Effector memory CD8-positive, alpha-beta T cell (primary cell): ENCODE measurements at places on chromosomes 7 and 10.

GRCh38 chr7:156943091-156944041 is 6.1 kb upstream of the NOM1 start:
- no peak for DNase-seq

- no peak for DNase-seq
Measured at GRCh38 chr7:104499975-104500374, 171.6 kb downstream of the LHFPL3 start.

DNA sequence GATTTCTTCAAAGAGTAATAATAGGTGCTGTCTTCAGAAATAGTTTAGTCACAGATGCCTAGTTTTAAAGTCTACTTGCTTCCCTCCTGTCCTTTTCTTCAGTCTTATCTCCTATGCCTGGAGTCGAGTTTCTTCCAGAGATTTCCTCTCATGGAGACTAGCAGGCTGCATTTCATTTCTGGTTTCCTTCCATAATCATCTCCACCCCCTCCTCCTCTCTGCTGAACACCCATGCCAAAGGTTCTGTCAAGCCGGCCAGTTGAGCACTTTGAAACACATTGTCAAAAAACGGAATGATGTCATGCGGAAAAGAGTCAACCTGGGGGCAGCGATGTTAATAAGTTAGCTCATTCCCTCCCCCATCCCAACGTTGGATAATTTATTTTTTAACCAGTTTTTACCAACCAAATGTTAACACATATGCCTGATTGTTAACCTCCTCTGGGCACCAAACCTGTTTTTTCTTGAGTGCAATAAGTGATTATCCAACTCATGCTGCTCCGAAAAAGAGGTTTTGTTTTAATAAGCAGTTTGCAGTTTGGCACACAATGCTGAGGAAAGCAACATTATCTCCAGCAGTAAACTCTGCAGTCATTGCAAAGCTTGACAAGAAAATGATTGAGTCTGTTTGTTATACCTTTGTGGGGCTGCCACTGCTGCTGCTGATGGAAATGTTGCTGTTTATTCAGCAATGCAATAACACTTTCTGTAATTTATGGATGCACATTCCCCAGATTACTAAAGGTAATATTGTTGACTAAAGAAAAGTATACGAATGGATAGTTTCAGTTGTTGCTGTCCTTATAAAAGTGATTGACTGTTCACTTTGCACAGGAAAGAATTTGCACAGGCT is 161.6 kb downstream of the LRMDA start:
- no peak for DNase-seq

DNA sequence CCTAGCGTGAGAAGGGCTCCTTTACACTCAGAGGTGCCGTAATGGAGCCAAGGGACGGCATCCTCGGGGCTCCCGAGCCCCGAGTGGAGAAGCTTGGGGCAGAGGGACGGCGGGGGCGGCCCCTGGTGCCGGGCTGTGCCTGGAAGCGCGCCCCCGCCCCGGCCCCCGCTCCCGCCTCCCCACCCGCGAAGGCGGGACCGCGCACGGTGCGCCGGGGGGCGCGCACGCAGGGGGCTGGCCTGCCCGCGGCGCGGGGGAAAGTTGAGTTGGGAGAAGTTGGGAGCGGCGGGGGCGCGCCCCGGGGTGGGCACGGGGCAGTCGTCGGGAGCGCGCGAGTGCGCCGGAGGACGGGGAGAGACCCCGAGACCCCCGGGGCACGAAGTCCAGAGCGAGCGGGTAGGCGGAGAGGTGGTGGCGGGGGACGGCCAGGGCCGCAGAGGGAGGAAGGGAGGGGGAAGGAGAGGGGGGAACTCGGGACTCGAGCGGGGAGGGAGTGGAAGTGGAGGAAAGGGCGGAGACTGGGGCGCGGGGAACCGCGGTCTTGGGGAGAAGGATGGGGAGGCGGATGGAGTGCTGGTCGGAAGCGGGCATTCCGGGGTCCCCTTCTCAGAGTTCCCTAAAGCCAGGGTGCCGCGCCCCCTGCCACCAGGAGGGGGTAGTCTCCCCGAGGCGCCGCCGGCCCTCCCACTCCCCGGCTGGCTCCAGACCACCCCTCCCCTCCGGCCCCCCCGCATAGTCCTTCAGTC is at the start of gene SLC4A2:
Gene SLC4A2, plus strand, starts transcription at position 223 of the 746 bp plus-strand sequence. CDS start 2,399 bp downstream, outside the sequence.
- peak; percentile 67 for DNase-seq

GRCh38 chr10:102673819-102674511 is 29.7 kb downstream of the TRIM8 start:
- DNase-seq = peak; percentile 48

DNA sequence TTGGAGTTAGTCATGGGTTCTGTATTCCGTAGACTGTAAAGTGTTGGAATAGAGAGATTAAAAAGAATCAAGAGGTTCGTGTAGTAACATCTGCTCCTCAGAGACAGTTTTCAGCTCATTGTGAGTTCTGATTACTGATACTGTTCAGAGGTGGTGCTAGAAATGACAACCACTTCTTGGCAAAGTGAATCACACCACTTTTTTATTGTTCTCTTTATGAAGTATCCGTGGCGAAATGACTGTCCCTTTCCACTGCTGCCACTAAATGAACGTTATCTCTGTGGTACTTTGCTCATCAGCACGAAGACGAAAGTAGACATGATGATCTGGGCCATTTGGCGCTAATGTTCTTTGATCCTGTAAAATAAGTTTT is 860 bp downstream of the RPP30 start:
- DNase-seq = no peak

DNA sequence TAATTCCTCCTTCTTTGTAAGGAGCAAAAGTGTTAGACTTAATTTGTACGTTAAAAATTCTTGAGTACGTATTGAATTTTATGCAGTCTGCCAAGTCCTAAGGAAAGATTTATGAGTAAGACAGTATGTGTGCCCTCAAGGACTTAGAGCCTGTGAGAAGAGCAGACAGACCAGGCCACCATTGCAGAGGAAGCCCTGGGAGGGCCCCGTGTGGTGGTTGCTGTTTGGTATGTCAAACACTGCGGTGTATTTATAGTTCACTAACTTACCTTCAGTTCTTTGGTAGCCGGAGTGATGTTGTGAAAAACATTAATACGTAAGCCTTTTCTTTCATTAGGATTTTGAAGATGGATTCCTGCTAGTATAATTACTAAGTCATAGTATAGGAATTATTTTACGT is 82.9 kb downstream of the GALNT11 start:
- DNase-seq = no peak

- no peak for DNase-seq
Measured at GRCh38 chr7:105202616-105203015, 186.1 kb downstream of the SRPK2 start.

DNA sequence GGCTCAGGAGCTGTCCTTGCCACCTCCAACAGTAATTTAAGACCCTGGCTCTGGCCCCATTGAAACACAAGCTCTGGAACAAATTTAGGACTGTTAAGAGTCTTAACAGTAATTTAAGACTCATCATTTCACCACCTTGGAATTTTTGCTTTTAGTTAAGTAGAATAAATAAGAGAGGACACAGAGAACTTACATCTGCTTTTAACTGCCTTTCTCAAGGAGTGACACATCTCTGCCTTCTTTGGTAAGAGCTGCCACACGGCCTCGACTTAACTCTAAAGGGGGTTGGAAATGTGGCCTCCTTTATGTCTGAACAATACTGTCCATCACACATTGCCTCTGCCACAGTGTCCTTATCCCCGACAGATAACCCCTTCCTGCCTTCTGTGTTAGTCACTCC is 77.9 kb downstream of the HERPUD2 start:
- DNase-seq = no peak

DNA sequence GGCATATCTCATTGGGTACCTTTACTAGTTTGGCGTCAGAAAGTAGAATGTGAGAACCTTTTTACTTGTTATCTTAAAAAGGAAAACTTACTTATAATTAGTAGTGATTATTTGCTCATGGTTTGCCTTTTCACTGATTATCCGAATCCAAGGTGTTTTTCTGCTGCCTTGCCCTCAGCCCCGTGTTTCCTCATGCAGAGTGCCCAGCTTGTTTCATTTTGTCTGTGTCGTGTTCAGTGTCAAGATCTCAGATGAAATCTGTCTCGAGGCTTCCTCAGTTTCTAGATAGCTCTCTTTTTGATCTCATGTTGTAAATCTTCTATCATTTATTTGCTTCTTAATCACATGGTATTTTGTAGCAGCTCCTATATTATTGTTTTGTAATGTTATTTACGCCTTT is 30.1 kb downstream of the RPA3 start:
- DNase-seq = no peak

DNA sequence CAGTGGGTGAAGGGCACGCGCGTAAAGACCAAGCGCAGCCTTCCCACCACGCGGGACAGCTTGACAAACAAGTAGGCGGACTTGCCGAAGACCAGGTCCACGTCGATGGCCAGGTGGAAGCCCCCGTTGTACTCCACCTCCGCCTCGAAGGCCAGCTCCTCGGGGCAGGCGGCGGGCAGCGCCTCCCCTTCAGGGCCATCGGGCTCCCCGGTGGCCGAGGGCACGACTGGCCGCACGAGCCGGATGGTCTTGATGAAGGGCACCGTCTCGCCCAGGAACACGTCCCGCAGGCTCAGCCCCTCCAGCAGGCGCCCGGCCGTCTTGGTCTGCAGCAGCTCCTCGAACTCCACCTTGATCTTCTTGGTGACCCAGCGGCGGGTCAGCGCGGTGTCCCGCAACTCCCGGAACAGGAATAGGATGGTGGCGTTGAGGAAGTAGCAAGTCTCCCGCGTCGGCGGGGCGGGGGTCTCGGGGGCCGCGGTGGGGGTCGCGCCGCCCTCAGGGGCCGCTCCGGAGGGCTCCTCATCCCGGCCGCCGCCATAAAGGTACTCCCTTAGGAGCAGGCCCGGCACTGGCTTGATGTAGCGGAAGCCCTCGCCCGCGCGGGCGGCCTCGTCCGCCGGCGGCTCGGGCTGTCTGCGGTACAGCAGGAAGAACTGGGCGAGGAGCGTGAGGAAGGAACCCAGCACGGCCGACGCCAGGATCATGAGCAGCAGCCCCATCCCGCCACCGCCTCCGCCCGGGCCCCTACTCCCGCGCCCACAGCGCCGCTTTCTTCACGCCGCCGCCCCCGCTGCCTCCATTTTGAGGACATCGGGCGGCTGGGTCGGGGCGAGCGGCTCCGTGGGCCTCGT is 507 bp downstream of the PDZD8 start:
- peak; percentile 11 for DNase-seq

DNA sequence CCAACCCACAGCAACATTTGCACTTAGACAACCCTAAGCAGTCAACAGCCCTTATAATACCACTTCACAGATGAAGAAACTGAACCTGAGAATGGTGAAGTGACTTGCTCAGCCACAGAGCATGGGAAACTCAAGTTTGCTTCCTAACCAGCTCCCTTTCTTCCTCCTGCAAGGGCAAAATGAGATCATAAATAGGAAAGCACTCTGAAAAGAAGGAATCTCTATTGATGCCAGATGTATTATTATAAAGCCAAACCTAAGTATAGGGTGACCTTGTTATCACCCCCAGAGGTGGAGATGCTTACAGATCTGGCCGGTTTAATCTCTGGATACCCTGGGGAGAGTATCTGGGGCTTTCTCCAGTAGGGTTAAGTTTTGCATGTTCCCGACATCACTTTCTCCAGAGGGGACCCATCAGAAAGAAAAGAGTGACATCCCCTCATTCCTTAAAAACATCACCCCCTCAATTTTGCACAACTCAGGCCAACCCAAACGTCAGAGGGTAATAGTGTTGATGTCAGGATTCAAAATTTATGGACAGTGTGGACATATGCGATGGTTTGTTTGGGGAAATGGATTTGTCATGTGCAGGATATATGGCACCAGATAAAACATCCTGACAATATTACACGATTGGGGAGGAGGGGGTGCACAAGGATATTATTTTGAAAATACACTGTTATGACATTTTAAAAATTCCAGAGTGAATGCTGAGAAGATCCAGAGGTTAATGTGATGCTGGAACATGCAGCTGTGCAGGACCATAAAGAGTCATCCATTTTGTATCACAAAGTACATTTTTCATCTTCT is 24.0 kb upstream of the XPNPEP1 start:
- no peak for DNase-seq
